ENCODE measurements at places on chromosomes 2 and 18.

GRCh38 chr2:238925281-238925680 is 77.4 kb downstream of the TWIST2 start:
- DNase-seq = no peak

GRCh38 chr18:79106084-79106483 is 36.9 kb downstream of the ATP9B start:
- no peak for DNase-seq

- no peak for DNase-seq
Measured at GRCh38 chr2:152622219-152622618, 95.0 kb downstream of the PRPF40A start.

- DNase-seq = no peak
Measured at GRCh38 chr18:36302676-36303075, 5.2 kb downstream of the FHOD3 start.

DNA sequence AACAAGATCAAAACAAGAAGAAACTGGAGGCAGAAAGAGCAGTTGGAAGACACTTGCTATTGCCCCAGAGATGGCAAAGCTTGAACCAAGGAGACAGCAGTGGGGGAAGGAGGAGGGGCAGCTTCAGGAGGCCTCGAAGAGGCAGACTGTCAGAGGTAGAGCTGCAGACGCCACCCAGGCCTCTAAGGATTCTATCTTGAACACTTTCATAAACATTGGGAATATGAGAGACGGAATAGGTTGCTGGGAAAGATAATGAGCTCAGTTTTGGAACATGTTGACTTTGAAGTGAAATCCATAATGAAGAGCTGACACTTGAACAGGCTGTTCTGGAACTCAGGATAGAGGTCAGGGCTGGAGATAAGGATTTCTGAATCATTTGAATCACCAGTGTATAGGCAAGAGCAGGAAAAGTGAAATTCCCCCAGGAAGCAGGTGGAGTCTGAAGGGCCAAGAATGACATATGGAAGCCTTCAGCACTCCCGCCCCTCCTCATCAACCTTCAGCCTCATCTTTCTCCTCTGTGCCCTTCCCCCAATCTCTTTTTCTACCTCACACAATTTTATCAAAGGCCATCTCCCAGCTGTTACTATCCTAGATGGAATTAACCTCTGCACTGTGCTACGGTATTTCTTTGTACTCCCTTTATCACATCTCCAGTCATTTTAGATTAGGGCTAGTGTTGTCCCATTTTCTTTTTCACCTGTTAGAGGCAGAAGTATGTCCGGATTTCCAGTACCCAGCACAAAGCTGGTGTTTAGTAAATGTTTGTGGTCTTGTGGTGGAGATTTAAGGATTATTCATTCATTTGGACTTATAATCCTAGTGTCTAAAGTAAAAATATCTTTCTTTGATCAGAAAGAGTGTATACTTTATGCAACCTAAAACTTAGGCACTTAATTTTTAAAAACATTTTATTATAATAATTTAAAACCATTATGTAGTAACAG is 47.5 kb upstream of the RTN4 start:
- DNase-seq = no peak
